ENCODE measurements at places on chromosomes 1 and 21. TPM values are rescaled to one million over a fixed set of nuclear protein-coding genes. Genes with fewer than 3 reads are reported as not detected.

The MSH4 gene
- total RNA-seq: 0.27 TPM

The CRYAA gene
- total RNA-seq: not detected

The GPR37L1 gene
- not detected for total RNA-seq

The ARHGEF16 gene
- total RNA-seq: not detected

The TRIM45 gene
- total RNA-seq: 17.1 TPM

The SLAMF1 gene
- total RNA-seq: not detected

The PITHD1 gene
- 51.7 TPM for total RNA-seq

The CCNL2 gene
- total RNA-seq: 185 TPM

The RAD54L gene
- total RNA-seq: 0.59 TPM

The ITGB3BP gene
- 13.7 TPM for total RNA-seq

The SPRR2E gene
- total RNA-seq: not detected

The NFIA gene
- 2.0 TPM for total RNA-seq

The RIPPLY3 gene
- total RNA-seq: not detected

The ANKRD13C gene
- total RNA-seq: 29.1 TPM

The TTLL7 gene
- total RNA-seq: 41.0 TPM

The UTS2 gene
- total RNA-seq: not detected

The RPS6KA1 gene
- total RNA-seq: 7.2 TPM

DNA sequence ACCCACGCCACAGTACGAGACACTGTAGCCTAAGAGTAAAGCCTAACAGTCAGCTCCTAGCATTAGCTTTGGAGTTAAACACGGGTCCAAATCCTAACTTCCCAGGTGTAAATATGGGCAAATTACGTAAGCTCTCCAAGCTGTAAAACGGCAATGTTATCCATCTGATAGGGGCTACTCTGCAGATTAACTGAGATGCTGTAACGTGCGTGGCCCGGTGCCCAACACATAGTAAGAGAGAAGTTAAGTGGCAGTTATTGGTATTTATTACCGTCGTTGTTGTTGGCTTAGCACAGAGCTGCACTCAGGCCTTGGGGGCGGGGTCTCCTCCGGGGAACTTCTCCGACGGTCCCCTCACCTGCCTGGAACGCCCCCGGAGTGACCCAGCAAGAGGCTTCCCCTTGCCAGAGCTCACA lies 457 bp downstream of the TRAPPC3 start:
- no peak for DNase-seq

- peak; percentile 59 for DNase-seq
Observed at GRCh38 chr21:32757804-32758203, 13.8 kb downstream of the PAXBP1 start.

DNA sequence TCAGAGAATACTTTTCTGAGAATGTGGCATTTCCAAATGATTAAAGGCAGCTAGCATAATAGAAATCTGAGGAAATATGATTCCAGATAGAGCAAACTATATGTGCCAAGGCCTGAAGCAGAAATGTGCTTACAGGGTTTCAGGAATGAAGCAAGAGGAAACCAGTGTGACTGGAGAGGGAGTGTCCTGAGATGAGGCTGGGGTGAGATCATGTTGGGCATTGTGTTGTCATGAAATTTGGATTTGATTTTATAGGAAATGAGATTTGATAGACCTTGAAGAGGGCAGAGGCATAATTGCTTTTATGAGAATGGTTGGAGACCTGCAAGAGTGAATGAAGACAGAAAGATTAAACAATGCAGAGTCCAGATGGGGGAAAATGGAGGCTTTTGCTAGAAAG lies 338.1 kb upstream of the SNX7 start:
- DNase-seq: peak; percentile 85

GRCh38 chr1:241810769-241811405 lies 37.1 kb upstream of the EXO1 start:
- DNase-seq: no peak

DNA sequence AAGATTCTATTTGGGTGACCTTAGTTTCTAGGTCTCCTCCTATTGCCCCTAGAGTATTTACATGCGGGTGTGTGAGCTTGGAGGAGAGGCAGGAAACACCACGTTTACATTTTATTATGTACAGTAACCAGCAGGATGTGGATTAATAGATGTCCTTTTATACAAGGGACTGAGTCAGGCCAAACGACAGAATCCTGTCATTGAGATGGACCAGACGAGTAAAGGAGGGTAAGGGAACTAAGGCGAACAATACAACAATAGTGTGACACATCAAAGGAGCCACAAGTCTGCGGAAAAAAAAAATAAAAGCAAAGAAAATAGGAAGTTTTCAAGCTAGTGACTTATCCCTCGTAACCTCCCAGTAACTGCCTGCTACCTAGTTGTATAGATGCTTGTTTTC lies 151.1 kb downstream of the GABPA start:
- DNase-seq: no peak

DNA sequence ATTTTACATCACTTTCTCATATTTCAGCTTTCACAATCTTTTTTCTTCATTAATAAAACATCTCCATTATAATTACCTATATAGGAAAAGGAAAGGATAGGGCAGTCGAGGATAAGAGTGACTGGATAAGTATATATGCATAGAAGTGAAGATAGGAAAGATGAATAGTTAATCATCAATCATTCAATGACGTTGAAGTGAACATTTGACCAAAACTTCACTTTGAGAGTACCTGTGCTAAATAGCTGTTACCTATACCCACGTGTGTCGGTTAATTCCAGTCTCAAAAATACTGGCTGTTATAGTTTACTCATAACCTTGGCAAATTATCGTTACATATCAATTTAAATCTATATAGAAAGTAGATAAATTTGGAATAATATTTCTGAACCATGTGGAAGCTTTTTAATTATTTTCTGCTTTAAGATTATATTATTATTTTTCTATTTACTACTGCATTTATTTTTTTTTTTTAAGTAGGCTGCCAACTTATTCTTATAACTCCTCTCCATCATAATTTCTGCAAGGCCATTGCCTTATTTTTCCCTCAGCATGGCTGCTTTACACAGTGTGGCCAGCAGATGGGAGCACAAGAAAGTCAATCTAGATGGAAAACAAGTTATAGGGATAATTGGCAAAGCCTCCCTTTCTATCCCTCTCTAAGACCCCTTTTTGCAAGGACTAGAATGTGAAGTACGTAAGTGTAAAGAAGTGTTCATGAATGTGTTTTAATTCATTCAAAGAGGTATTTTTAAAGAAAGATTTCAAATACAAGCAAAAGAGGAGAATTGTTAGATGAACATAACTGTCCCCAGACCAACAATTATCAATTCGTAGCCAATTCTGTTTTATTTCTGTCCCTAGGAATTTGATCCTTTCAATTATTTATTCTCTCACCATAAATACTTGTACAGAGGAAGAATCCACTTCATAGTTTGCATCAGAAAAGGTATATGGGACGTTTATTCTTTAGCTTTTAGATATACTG lies 290.4 kb downstream of the KCNT2 start:
- DNase-seq: peak; percentile 63

GRCh38 chr1:46802901-46803574 lies 4.2 kb downstream of the CYP4B1 start:
- DNase-seq: no peak

- DNase-seq: no peak
Observed at GRCh38 chr1:109880971-109881894, 29.4 kb upstream of the CSF1 start.

- no peak for DNase-seq
Observed at GRCh38 chr21:44064852-44065403, 42.3 kb upstream of the PWP2 start.

- no peak for DNase-seq
Observed at GRCh38 chr1:225471453-225472301, 43.8 kb upstream of the LBR start.

DNA sequence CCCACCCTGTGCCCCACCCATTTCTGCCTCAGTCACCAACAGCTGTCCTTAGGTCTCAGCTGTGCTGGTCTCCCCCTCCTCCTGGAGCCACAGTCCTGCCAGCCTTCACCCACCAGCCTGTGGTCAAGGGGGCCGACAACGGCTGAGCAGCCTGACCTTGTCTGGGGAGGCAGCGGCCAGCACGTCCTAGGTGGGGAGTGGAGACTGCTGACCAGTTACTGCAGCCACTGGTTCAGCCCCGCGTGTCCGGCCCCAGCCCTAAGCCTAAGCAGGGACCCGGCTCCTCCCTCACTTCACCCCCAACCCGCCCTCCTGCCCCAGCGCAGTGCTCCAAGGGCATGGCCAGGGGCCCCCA lies 79.2 kb downstream of the MORN1 start:
- peak; percentile 90 for DNase-seq

DNA sequence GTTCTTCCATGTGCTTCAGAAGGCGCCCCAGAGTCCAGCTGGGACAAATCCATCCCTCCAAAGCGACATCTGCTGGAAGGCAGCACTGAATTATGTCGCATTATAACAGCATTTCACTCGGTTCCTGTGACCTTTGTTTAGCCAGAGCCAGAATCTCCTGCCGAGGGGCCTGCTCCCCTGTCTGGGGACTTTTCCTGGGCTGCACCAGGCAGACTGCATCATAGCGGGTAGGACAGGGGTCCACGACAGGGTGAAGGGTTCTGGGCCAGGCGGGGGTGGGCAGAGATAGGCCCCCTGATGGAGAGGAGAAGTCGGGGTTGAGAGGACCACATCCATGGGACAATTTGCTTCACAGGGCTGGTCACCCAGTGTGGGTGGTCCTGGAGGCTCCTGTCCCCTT lies 276.9 kb downstream of the MATN1 start:
- no peak for DNase-seq

- no peak for DNase-seq
Observed at GRCh38 chr1:208855403-208855802, 611.2 kb upstream of the PLXNA2 start.

DNA sequence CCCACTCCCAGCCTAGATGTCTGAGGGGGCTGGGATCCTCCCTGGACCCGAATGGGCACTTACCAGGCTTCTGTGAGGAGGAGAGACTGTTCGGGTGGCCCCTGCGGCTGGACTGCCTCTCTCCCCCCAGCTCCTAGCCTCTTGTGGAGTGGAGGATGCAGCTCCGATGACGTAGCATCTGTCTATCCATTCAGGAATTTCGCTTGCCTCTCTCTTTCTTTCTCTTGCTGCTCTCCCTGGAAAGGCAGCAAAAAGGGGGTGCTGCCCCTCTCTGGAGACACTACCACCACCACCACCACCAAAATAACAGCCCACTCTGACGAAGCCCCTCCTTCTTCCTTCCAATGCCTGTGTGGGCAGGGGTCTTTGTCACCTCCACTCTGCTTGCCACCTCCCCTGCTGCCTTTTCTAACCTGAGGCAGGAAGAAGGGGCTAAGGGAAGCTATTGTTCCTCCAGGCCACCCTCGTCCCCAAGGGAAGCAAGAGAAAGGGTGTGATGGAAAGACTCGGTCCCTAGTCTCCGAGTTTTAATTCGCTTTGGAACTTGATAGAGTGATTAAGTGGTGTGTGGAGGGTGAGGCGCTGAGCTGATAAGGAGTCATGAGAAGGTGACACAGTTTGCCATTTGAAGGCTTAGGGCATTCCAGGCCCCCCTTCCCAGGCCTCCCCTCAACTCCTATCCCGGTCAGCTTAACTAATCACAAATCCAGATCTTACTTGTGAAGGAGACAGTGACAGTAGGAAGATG lies 60.5 kb downstream of the RHBG start:
- DNase-seq: no peak

- no peak for DNase-seq
Observed at GRCh38 chr1:159959451-159959850, 5.4 kb upstream of the SLAMF9 start.

GRCh38 chr1:183274836-183275235 lies 88.8 kb downstream of the LAMC2 start:
- no peak for DNase-seq

GRCh38 chr1:15148941-15149340 lies 4.6 kb upstream of the TMEM51 start:
- DNase-seq: no peak

DNA sequence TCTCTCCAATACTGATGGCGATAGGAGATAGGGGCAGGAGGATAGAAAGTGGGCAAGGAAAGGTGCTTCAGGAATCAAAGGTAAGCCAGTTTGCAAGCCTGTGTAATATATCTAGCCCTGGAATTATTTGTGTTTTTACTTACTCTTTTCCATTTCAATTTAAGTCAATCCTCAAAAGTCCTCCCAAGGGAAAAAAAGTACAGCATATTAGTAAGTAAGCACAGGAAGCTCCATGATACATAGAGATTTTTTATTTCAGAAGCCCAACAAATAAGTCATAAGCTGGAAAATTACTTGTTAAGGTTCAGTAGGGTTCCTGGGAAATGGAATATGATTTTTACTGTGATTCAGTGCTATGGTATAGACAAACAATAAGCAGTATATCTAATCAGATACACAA lies 337.7 kb upstream of the DUSP10 start:
- no peak for DNase-seq

DNA sequence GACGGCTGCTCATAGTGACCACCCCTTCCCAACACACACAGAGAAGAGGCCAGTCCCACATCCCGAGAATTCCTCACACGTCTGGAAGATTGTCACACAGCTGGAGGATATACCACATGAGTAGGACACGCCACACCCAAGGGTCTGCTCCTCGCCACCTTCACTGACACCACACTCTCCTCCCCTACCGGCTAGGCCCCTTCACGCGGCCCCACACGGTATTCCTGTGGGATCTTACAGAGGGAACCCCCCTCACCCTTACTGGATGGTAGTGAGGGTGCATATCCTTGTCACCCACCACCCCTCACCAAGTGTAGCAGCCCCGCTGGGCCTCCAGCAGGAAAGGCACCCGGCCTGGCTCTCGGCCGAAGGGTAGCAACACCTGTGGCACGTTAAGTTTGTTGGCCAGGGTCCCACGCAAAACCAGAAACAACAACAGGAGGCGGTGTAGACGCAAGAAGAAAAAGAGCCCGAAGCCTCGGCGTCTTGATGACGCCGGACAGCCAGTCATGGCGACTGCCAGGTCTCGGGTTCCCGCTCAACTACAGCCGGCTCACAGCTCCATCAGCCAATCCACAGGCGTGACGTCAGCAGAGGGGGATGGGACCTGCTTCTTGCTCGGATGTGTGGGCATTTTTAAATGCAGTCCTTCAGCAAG lies at the start of gene NUP210L:
Gene NUP210L, minus strand, starts transcription at position 540 of the 658 bp plus-strand sequence.
- DNase-seq: no peak

DNA sequence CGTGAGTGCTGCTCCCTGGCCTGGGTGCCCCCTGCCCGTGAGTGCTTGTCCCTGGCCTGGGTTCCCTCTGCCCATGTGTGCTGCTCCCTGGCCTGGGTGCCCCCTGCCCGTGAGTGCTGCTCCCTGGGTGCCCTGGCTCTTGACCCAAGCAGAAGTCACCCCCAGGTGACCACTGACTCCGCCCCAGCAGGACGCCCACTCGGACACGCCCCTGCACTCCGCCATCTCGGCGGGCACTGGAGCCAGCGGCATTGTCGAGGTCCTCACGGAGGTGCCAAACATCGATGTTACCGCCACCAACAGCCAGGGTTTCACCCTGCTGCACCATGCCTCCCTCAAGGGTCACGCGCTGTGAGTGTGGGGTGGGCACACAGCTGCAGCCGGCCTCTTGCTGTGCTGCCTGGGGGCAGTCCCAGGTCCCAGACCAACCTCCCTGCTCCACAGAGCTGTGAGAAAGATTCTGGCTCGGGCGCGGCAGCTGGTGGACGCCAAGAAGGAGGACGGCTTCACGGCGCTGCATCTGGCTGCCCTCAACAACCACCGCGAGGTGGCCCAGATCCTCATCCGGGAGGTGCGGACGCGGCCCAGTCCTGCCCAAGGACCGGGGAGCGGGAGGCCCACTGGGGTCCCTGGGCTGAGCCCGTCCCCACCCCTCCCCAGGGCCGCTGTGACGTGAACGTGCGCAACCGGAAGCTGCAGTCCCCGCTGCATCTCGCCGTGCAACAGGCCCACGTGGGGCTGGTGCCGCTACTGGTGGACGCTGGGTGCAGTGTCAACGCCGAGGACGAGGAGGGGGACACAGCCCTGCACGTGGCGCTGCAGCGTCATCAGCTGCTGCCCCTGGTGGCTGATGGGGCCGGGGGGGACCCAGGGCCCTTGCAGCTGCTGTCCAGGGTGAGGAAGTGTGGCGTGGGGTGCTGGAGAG lies 3.9 kb upstream of the MMP23B start:
- DNase-seq: no peak

GRCh38 chr1:246597340-246597739 lies 31.1 kb downstream of the CNST start:
- DNase-seq: peak; percentile 28
